GM12864 (cell line): ENCODE measurements at places on chromosomes 12 and 14.

GRCh38 chr12:41485203-41485602 is 297.1 kb downstream of the PDZRN4 start:
- no peak for DNase-seq

- no peak for DNase-seq
Observed at GRCh38 chr14:68851078-68851477, 58.2 kb upstream of the ZFP36L1 start.

- no peak for DNase-seq
Observed at GRCh38 chr14:72600551-72601330, 293.2 kb downstream of the DPF3 start.

DNA sequence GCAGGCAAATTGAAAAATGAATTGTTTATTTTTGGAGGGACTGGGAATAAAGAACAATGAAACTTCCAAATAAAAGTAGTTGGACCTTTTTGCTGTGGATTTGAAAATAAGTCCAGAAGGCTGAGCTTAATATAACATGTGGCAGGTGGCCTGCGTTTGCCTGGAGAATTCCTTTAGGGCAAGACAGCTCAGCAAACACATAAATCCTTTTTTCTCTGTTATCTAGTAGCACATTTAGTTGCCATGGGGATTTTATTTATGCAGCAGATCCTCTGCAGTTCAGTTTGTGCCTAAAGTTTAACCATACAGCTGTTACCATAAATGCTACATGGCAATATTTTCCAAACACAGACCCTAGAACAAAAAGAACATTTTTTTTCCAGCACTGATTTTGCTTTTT is 180.0 kb downstream of the NPAS3 start:
- no peak for DNase-seq

DNA sequence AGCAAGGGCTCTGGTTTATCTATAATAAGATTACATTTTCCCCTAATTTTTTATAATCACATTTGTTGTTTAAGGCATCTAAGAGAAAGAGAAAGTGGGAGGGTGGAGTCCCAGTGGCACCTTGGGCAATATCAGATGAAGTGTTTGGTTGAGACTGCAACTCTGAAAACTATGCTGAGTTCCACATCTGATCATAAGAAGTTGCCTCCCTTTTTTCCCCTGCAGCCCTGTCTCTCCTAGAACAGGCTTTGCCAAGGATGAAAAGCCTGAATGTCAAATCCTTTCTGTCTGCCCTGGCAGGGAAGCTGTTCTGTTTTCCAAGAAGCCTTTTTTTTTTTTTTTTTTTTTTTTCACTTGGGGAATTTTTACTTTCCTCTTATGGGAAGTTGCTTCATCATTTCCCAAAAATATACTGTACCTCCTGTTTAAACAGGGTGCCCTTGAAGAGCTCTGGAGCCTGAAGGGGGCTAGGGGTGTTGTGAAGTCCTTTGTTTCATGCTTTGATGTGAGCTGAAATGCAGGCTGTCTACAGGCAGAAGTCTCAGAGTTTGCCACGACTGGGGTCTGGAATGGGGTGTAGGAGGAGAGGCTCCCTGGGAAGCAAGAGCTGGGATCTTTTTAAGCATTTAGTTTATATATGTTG is 71.3 kb downstream of the SUSD6 start:
- no peak for DNase-seq

- DNase-seq, result no peak
Observed at GRCh38 chr14:105858676-105859025, 332.3 kb downstream of the TMEM121 start.

- DNase-seq, result no peak
Observed at GRCh38 chr12:124592050-124592449, 24.6 kb upstream of the NCOR2 start.
